ENCODE measurements at places on chromosomes 7 and 10.

DNA sequence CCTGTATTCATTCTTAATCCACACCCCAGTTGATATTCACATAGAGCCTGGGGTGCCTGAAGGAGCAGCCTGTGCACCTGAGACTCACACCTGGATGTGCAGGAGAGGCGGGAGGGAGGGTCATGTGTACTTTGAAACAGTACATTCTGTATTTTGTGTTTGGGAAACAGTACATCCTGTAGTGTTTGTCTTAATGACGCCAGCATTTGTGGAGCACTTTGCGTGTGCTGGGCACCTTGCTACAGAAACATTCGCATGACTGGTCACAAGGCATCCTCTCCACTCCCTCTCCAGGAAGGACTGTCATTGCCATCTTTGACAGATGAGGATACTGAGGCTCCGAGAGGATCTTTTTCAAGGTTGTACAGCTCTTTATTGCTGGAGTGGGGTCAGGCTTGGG, 132.1 kb downstream of the TACC2 start:
- no peak for DNase-seq

DNA sequence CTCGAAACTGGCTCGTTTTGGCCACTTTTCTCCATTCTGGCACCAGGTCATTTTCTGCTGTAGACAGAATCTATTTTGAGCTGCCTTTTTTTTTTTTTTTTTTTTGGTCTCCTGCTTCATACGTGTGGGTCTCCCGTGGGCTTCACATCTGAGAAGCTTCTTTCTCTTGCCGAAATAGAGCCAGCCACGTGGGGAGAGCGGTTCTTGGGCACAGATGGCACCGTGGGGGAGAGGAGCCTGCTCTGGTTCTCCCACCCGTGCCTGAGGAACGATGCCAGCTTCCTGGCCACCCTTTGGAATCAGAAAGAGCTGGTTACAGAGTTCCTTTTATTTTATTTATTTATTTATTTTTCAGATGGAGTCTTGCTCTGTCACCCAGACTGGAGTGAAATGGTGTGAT, 48.7 kb upstream of the OCM2 start:
- DNase-seq = no peak

DNA sequence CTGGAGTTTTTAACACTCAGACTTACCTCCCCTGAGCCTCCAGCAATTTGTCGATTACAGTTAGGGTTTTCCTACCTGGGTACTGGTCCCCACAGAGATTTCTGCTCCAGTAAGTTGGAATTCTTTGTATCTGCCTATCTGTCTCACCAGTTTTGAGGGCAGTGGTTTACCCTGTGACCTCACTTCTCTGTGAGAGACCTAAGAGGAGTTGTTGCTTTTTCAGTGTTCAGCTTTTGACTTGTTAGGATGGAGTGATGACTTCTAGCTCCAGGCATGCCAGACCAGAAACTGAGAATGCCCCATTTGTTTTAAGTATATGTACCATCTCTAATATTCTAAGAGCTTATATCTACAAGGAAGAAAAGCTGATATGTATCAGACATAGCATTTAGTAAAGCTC, 42.9 kb downstream of the CSGALNACT2 start:
- no peak for DNase-seq

DNA sequence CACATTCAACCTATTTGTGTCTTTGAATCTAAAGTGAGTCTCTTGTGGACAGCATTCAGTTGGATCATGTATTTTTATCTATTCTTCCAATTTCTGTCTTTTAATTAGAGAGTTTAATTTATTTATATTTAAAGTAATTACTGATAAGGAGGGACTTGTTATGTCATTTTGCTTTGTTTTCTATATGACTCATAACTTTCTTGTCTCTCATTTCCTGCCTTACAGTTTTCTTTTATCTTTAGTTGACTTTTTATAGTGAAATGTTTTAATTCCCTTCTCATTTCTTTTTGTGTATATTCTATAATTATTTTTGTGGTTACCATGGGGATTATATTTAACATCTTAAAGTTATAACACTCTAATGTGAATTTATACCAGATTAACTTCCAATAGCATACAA, 7.3 kb upstream of the ZNF518A start:
- no peak for DNase-seq

- no peak for DNase-seq
These were observed 1.6 kb downstream of the FAM24A start for GRCh38 chr10:122911889-122912484.

GRCh38 chr10:116056445-116057293, 216.3 kb downstream of the GFRA1 start:
- DNase-seq = no peak

DNA sequence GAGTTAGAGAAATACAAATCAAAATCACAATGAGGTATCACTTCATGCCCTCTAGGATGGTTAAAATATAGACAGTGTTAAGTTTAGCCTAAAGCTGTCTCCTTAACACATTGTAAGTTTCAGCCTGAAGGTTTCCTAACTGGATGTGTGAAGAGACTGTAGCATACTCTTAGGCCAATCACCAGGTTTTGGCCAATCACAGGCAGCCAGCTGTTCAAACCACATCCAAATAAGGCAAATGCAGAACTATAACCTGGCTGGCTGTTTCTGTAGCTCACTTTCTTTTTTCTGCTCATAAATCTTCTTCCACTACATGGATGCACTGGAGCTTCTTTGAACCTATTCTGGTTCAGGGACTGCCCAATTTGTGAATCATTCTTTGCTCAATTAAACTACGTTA, 19.7 kb downstream of the ESYT2 start:
- no peak for DNase-seq

DNA sequence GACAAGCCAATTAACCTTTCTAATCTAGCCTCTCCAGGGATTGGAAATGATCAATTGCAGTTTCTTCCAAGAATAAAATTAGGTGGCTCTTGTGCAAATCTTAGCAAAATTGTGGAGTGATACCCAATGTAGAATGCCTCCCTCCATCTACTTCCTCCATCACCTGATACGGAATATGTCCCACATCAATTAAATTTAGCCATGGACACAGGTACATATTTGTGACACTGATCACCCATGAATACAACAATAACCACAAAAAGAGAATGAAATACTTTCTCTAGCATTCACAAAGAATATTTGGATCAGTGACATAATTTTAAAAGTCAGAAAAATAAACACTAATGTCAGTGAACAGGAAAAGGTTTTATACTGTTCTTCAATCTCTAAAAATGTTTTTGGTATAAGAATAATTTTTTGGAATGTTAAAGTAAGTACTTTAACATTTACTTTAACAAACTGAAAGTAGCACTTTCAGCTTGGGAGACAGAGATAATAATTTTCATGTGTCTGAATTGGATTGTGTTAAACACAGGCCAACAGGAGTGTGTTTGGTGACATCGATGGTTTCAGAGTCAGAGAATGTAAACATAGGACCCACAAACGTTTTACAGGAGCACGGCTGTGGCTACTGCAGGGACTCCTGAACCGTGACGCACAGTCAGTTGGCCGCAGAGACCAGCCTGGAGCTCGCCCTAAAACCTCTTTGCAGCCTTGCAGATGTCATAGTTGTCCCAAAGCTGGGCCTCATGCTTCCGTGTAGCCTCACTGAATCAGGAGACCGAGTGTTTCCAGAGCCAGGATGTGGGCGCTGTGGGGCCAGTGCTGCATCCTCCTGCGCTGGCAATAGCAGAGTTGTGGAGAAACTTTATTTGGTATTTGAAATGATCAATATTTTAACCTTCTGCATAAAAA, 7.2 kb downstream of the RBM20 start:
- no peak for DNase-seq

- DNase-seq = no peak
These were observed 101.5 kb upstream of the LSM8 start for GRCh38 chr7:118082506-118082905.

- DNase-seq = no peak
These were observed 109.1 kb downstream of the LSM5 start for GRCh38 chr7:32381024-32381601.

DNA sequence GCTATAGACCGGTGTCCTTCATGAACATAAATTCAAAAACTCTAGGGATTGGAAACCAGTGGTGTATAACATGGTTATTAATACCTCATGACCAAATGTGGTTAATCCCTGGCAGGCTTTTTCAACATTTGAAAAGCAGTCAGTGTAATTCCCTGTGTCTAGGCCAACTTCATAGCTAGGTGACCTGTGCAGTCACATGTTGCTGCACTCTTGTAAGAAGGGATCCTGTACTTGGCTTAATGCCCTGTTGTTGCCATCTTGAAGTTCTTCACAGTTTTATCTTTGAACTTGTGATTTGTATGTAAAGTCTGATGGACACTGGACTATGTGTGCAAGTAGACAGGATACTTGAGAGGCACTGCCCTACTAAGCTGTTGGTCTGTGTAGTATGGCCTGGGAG, 39.7 kb downstream of the ZNF33A start:
- no peak for DNase-seq

- DNase-seq = no peak
These were observed 218.1 kb upstream of the NFE2L3 start for GRCh38 chr7:25933921-25934320.

- DNase-seq = no peak
These were observed 171.9 kb downstream of the GRID1 start for GRCh38 chr10:86194684-86195083.

DNA sequence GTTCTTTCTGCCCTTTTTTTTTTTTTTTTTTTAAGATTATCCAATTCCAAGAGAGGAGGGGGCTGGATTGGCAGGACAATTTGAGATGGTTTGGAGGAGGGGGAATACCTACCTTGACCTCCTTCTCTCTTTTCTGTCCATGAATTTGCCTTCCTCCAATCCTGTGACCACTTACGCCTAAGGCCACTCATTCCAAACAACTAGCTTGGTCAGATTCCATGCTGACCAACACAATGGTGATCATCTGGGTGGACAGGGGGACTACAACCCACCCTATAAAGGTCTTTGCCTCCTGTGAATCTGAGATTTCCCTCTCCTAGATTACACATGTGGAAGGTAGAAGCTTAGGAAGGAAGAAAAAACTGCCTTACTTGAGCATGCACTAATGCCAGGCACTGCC, 2.3 kb upstream of the LDB1 start:
- DNase-seq = no peak

DNA sequence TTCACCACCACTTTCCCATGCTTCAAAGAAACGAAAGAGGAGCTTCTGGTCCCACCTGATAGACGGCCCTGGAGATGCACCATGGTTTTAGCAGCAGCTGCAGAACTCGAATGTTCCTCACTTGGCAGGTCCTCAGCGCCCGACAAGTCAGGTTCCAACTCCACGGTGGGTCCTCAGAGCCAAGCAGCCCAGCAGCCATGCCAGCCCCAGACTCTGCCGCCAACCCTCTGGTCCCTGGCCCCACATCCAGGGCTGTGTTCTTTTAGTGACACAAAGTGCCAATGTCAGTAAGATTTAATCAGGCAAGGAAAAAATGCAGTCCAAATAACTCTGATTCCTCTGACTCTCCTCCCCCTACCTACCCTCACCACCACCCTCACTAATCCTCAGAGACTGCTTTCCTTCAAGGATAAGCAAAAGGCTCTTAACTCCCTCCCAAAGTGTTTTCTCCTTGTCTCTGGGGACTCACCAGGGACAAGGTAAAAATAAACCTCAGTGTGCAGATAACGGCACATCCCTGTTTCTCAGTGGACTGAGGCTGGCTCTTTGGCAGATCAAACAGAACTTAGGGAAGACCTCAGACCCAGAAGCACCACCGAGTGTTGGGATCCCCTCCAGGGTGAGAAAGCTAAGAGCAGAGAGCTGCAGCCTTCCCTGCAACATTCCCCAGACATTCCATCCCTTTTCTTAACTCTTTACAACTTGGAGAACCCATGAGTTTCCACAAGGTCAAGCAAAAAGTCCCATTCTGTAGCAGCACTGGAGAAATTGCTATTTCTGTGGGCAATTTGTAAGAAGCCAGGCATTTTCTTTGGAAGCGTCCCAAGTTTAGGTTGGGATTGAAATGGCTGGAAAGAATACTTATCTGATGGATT, 358.9 kb downstream of the FRMD4A start:
- no peak for DNase-seq

DNA sequence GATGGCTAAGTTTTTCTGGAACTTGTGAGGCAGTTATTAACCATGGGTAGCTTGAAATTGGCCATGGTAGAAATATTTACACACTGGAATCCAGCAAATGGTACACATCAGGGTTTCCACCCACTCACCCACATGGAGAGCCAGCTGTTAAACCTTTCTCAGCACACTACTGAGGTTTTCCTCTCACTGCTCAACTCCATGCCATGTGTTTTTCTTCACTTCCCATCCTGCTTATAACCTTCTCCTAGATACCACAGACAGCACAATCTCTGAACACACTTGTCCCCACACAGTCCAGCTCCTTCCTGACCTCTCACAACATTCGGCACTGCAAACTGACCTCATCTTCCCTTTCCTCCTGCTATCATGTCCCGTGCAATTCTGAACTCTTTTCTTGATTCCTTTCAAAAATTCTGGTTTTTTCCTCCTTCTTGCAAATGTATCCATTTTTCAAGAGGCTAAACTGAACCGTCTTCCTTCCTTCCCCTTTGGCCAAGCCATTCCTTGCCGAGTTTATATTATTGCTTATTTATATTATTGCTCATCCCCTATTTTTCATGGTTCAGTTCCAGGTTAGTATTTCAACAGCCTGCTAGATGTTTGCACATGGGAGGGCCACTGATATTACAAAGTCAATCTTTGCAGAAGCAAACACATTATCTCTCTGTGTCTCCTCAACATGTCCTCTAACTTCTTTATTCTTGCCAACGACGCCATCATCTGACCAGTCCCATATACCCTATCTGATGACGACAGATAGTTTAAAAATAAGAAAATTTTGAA, 606.4 kb downstream of the SORCS1 start:
- no peak for DNase-seq

GRCh38 chr10:91680487-91680886, 47.6 kb upstream of the PPP1R3C start:
- no peak for DNase-seq

DNA sequence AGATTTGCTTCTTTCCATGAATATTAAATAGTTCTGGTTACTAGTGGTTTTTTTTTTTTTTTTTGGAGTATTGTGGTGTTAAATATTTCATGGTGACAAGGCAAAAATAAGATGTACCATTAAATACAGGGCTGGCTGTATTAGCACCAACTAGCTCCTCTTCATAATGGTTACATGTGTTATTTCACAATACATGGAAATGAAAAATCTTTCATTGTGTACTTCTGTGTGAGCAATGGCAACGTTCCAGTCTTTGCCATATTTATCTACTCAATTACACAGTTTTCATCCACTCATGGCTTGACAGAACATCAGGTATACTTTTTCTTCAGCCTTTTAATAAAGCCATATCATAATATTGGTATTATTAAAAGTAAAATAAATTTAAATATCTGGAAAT, 394.7 kb upstream of the GRM3 start:
- no peak for DNase-seq

DNA sequence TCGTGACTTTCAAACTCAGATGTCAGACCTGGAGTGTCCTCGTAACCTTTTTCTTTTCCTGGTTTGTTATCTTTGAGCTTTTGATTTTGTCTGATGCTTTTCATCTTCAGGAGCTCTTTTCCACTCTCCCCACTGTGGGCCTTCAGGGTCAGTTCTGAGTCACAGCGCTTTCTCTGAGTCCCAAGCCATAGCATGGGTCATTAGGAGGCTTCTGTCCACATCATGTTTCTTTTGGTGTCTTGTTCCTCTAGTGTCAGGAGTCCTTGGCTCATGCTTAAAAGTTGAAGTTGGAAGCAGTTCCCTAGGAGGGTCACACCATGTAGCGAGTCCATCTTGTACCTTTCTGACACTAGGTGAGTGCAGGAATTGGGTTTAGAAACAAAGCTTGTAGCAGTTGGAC, 40.3 kb downstream of the DAGLB start:
- DNase-seq = no peak

GRCh38 chr10:68333058-68333395, 299 bp upstream of the PBLD start:
- DNase-seq = no peak

- DNase-seq = no peak
These were observed 35.2 kb upstream of the MAP3K8 start for GRCh38 chr10:30398788-30399187.

Measured in activated CD8-positive, alpha-beta memory T cell treated with anti-CD3 and anti-CD28 coated beads for 4 hours (primary cell).